Ascending aorta (tissue), 2 donors: ENCODE measurements at places on chromosomes 12 and 14.

GRCh38 chr12:64691227-64691794 is 67.9 kb downstream of the GNS start:
- no peak overlapping the region for H3K4me3 ChIP-seq
- no peaks in the 10 kb centered on the region for H3K27me3 ChIP-seq
- H3K27ac ChIP-seq, result peak overlapping the region; percentile 4
- H3K4me1 ChIP-seq, result no peaks in the 10 kb centered on the region

DNA sequence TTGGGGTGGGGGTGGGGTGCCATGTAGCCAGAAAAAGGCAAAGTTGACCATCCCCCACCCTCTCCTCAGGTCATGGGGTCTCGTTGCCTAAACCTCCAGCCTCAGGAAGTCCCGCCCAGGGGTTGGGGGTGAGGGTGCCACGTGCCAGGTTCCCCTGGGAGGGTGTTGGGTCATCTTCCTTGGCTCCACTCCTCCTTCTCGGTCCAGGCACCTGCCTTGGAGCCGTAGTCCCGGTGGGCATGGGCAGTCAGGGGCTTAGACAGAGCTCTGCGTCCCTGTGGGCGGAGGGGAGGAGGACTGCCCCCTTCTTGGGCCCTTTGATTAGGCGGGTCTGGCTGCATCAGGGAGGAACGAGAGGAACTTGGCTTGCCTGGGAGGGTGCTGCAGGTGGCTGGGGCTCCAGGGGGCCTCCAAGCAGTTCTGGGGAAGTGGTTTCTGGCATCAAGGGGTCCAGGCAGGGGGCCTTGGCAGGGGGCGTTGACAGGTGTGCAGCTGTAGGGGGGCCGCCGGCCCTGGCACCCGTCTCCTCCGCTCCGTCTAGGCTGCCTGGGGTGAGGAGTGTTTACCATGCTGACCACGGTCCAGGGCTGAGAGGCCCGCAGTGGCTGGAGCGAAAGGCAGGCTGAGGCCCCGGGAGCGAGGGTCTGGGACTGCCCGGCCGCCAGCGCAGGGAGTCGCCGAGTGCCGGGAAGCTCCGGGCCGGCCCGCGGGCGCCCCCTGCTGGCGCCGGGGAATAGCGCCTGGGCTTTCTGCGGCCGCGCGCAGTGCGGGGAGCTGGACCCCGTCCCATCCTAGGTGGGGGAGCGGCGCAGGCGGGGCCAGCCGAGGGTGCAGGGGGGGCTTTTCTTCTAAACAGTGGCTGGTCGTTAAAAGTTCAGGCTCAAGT is 7.9 kb downstream of the SETD1B start:
- DNase-seq, result peak; percentile 68
- H3K4me1 ChIP-seq, result peaks cover 40% of the 10 kb centered on the region
- peaks cover 62% of the 10 kb centered on the region for H3K36me3 ChIP-seq
- H3K27ac ChIP-seq, result peak overlapping the region; percentile 66
- H3K27me3 ChIP-seq, result no peaks in the 10 kb centered on the region

GRCh38 chr14:89400529-89400928 is 16.5 kb downstream of the FOXN3 start:
- H3K4me1 ChIP-seq, result peaks cover 22% of the 10 kb centered on the region
- no peak for DNase-seq
- no peak overlapping the region for H3K4me3 ChIP-seq
- H3K27ac ChIP-seq, result no peak overlapping the region
- H3K27me3 ChIP-seq, result no peaks in the 10 kb centered on the region

DNA sequence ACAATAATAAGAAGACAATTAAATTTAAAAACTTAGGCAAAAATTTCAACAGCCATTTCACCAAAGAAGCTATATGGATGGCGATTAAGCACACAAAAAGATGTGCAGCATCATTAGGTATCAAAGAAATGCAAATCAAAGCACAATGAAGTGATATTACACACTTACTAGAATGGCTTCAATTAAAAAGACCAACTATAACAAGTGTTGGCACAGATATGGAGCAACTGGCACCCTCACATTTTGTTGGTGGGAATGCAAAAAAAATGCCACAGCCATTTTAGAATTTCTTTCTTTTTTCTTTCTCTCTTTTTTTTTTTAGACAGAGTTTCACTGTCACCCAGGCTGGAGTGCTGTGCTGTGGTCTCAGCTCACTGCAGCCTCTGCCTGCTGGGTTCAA is 1.9 kb upstream of the PRDM4 start:
- H3K4me3 ChIP-seq, result no peak overlapping the region
- no peaks in the 10 kb centered on the region for H3K27me3 ChIP-seq
- no peak for DNase-seq
- no peaks in the 10 kb centered on the region for H3K36me3 ChIP-seq

GRCh38 chr14:66116732-66117131 is 369.4 kb upstream of the CCDC196 start:
- no peaks in the 10 kb centered on the region for H3K36me3 ChIP-seq
- H3K27me3 ChIP-seq, result no peaks in the 10 kb centered on the region
- H3K4me3 ChIP-seq, result no peak overlapping the region
- no peak for DNase-seq
- no peak overlapping the region for H3K27ac ChIP-seq
- H3K4me1 ChIP-seq, result no peaks in the 10 kb centered on the region

GRCh38 chr14:51453869-51454268 is 197.8 kb upstream of the FRMD6 start:
- H3K4me1 ChIP-seq, result peaks cover under 1% of the 10 kb centered on the region
- H3K36me3 ChIP-seq, result no peaks in the 10 kb centered on the region
- no peak for DNase-seq
- H3K4me3 ChIP-seq, result no peak overlapping the region
- H3K27me3 ChIP-seq, result no peaks in the 10 kb centered on the region
- H3K27ac ChIP-seq, result no peak overlapping the region

- H3K4me1 ChIP-seq, result no peaks in the 10 kb centered on the region
- H3K27ac ChIP-seq, result no peak overlapping the region
- H3K36me3 ChIP-seq, result no peaks in the 10 kb centered on the region
- no peaks in the 10 kb centered on the region for H3K27me3 ChIP-seq
- DNase-seq, result no peak
- H3K4me3 ChIP-seq, result no peak overlapping the region
Measured at GRCh38 chr14:71911669-71912068, 20.6 kb upstream of the RGS6 start.

DNA sequence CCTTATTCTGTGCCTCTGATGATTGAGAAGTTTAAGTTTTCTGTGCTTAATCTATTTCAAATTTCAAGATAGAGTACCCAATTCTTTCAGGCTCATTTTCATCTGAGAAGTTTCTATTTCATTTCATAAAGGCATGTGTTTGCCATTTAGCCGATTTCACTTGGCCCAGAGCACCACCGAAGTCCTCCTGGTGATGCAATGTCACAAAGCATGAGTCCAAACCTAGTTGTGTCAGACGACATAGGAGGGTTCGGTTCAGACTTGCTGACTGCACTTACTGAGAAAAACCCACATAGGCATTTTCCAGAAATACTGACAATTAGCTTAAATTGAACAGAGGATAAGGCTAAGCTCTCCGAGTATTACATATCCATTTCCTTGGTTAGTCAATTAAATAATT is 152.4 kb upstream of the FAR2 start:
- no peaks in the 10 kb centered on the region for H3K27me3 ChIP-seq
- no peak overlapping the region for H3K4me3 ChIP-seq
- no peaks in the 10 kb centered on the region for H3K36me3 ChIP-seq
- no peak overlapping the region for H3K27ac ChIP-seq

GRCh38 chr12:54472494-54473262 is 724 bp downstream of the GTSF1 start:
- H3K4me3 ChIP-seq, result no peak overlapping the region
- no peaks in the 10 kb centered on the region for H3K4me1 ChIP-seq
- no peak for DNase-seq
- no peak overlapping the region for H3K27ac ChIP-seq
- H3K27me3 ChIP-seq, result no peaks in the 10 kb centered on the region

DNA sequence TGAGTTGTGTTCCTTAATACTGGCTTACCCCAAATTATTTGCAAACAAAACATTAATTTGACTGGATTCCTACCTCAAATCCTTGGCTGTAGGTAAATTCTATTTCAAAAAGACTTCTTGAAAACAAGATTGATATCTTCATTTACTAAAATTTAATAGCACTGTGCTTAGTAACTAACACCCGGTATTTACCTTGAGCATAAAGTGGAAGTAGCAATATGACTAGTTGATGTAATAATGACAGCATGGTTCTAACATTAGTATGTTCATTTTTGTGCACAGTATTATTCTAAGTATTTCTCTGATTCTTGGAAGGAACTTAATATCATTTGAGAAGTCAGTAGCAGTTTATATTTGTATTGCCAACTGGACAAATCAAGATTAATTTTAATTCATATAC is 96.8 kb downstream of the PPHLN1 start:
- peaks cover 5% of the 10 kb centered on the region for H3K4me1 ChIP-seq
- H3K27ac ChIP-seq, result peak overlapping the region; percentile 79
- DNase-seq, result no peak

DNA sequence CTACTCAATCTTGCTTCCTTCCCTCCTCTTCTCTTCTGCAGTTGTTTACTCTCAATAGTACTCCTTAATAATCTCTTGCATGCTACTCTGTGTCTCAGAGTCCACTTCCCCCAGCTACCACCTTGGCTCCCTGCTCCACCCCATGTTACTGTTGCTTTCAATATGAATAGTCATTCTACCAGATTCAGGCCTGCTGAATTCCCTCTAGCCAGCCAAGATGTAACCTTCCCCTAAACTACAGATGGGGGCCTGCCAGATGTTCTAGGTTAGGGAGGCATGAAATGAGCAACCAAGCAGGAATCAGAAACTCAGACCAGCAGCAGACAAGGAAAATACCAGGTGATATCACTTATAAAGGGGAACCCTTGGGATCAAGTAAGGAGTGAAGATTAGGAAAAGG is 392.1 kb upstream of the DDHD1 start:
- no peaks in the 10 kb centered on the region for H3K36me3 ChIP-seq
- H3K27ac ChIP-seq, result no peak overlapping the region
- no peaks in the 10 kb centered on the region for H3K4me1 ChIP-seq
- no peaks in the 10 kb centered on the region for H3K27me3 ChIP-seq
- DNase-seq, result no peak

GRCh38 chr14:71592361-71592760 is 339.9 kb upstream of the RGS6 start:
- no peak overlapping the region for H3K4me3 ChIP-seq
- H3K36me3 ChIP-seq, result no peaks in the 10 kb centered on the region

- H3K27ac ChIP-seq, result no peak overlapping the region
- H3K36me3 ChIP-seq, result no peaks in the 10 kb centered on the region
- H3K4me1 ChIP-seq, result no peaks in the 10 kb centered on the region
- H3K27me3 ChIP-seq, result no peaks in the 10 kb centered on the region
- no peak for DNase-seq
- H3K4me3 ChIP-seq, result no peak overlapping the region
Measured at GRCh38 chr12:76890151-76891143, 11.6 kb upstream of the CSRP2 start.

GRCh38 chr12:99413751-99414150 is 233.8 kb upstream of the GARIN6 start:
- no peaks in the 10 kb centered on the region for H3K4me1 ChIP-seq
- H3K36me3 ChIP-seq, result no peaks in the 10 kb centered on the region
- no peaks in the 10 kb centered on the region for H3K27me3 ChIP-seq
- H3K4me3 ChIP-seq, result no peak overlapping the region

DNA sequence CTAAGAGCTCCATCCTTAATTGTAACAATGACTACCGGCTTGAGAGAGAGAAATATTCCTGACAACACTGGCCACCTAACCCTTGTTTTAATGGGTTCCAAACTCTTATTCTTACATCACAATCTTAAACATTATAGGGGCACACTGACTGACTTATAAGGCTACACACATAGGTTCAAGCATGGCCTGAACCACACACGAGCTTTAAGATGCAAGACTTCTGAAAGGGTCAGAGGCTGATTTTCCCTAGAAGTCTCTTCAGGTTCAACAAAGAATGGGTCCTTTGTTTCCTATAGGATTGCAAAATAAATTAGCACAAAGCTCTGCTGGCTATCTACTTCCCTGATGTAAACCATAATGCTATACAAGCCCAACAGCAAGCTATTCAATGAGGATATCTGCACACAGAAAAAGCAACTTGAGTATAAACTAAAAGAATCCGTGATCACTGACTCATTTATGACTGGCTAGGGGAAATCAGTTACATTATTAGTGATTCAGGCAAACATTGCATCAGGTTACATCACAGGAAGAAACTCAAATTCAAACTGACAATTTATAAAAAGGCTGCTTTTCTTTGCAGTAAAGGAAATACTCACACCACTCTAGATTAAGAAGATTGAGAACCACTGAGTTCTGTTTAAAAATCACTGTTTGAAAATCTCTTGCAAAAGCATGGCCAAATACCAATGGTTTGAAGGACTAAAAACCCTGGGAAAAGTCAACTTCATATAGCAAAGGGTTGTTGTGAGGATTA is 8.5 kb downstream of the BTG1 start:
- H3K27me3 ChIP-seq, result no peaks in the 10 kb centered on the region
- DNase-seq, result no peak
- peaks cover 46% of the 10 kb centered on the region for H3K4me1 ChIP-seq

GRCh38 chr14:55430024-55430690 is 10.3 kb downstream of the TBPL2 start:
- H3K27me3 ChIP-seq, result no peaks in the 10 kb centered on the region
- H3K36me3 ChIP-seq, result no peaks in the 10 kb centered on the region
- H3K4me3 ChIP-seq, result no peak overlapping the region
- peak; percentile 68 for DNase-seq

DNA sequence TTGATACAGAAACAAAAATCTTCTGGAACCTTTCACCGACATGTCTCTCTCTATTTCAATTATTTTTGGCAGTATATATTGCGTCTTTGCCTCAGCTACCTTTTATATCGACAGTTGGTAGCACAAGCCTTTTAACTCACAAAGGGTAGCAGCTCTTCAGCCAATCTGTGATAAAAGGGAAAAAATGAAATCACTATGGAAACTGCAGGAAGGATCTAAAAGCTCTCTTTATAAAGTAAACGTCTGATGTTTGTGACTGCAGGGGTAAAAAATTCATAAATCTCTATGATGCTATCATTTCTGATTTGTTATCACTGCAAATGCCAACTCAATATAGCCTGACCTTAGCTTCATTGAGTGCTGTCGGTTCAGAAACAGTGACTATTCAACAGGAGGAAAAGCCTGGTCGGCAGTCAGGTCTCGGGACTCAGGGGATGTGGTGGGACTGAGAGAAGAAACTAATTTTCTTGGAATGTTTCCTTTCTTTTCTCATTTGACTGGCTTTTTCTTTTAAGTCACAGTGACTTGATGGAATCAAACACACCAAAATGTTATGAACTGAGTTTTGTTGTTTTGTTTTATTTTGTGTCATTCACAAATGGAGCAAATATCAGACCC is 5.9 kb upstream of the RMST start:
- no peak overlapping the region for H3K27ac ChIP-seq
- H3K36me3 ChIP-seq, result no peaks in the 10 kb centered on the region
- H3K4me3 ChIP-seq, result no peak overlapping the region
- no peaks in the 10 kb centered on the region for H3K4me1 ChIP-seq
- H3K27me3 ChIP-seq, result no peaks in the 10 kb centered on the region
- no peak for DNase-seq

GRCh38 chr14:104271391-104271790 is 133.0 kb downstream of the KIF26A start:
- no peaks in the 10 kb centered on the region for H3K27me3 ChIP-seq
- no peaks in the 10 kb centered on the region for H3K4me1 ChIP-seq
- no peaks in the 10 kb centered on the region for H3K36me3 ChIP-seq

DNA sequence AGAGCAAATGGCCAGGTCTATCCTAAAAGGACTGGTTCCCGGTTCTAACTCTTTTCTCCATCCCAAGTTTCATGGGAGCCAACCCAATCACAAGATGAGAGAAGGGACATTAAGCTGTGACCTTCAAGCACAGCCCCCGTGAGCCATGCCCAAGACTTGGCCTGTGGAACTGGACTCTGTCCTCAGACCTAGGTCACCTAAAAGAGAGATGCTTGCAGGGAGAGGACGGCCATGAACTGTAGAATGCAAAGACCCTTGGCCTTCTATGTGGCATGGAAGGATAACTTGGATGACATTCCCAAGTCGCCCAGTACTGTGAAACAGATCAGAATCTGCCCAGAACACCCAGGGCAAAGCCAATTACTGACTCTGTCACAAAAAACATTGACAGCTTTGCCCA is 263.5 kb downstream of the DPF3 start:
- H3K27me3 ChIP-seq, result no peaks in the 10 kb centered on the region
- no peak for DNase-seq
- H3K4me1 ChIP-seq, result no peaks in the 10 kb centered on the region
- no peak overlapping the region for H3K27ac ChIP-seq
